Activated CD4-positive, alpha-beta T cell treated with anti-CD3 and anti-CD28 coated beads, Interleukin-2, amount 50 U/mL, for 24 hours (primary cell): ENCODE measurements at places on chromosomes 16 and 17.

GRCh38 chr16:27464626-27465482 lies 62.9 kb downstream of the IL21R start:
- DNase-seq = no peak

GRCh38 chr17:36851250-36851649 lies 86.0 kb upstream of the LHX1 start:
- DNase-seq = no peak

DNA sequence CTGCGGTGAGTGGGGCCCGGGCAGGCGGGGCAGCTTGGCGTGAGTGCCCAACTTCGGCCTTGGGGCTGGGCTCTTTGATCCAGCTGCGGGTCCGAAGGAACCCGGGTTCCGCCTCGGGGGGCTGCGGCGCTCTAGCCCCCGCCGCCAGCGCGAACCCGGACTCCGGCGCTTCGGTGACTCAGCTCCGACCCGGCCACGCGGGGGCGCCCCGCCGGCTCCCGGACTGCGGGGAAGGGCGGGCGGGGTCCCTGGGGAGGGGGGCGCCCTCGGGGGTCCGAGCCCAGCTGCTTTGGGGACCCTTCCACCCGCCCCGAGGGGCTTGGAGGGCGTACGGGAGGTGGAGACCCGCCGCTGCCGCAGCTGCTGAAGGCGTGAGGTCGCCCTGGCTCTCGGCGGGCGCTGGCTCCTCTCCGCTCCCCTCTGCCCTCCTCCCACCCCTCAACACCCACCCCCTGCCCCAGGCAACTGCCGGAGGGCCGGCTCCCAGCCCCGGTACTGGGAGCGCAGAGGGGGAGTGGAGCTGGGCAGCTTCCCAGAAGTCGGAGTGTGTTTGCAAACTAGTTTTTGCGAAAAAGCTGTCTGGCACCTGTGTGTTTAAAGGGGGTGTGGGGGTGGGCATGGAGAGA lies 516 bp downstream of the CPNE2 start:
- DNase-seq = no peak

GRCh38 chr17:19264681-19265080 lies 27.5 kb downstream of the EPN2 start:
- no peak for DNase-seq

DNA sequence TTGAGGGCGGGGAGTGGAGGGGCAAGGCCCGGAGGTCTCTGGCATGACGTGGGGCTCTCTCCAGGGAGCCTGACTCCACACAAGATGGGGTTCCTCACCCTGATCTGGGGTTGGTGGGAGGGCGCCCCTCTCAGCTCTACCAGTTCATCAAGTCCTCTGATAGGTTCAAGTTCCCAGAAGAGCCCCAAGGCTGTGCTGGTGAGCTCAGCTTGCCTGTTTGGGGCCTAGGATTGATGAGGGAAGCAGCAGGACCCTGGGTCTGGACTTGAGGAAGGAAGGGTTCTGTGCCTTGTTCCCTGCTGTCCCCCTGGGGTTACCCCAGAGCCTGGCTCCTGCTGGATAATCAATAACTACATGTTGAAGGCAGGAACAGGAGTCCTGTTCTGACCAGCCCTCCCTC lies 3.5 kb downstream of the MGAT5B start:
- DNase-seq = no peak

DNA sequence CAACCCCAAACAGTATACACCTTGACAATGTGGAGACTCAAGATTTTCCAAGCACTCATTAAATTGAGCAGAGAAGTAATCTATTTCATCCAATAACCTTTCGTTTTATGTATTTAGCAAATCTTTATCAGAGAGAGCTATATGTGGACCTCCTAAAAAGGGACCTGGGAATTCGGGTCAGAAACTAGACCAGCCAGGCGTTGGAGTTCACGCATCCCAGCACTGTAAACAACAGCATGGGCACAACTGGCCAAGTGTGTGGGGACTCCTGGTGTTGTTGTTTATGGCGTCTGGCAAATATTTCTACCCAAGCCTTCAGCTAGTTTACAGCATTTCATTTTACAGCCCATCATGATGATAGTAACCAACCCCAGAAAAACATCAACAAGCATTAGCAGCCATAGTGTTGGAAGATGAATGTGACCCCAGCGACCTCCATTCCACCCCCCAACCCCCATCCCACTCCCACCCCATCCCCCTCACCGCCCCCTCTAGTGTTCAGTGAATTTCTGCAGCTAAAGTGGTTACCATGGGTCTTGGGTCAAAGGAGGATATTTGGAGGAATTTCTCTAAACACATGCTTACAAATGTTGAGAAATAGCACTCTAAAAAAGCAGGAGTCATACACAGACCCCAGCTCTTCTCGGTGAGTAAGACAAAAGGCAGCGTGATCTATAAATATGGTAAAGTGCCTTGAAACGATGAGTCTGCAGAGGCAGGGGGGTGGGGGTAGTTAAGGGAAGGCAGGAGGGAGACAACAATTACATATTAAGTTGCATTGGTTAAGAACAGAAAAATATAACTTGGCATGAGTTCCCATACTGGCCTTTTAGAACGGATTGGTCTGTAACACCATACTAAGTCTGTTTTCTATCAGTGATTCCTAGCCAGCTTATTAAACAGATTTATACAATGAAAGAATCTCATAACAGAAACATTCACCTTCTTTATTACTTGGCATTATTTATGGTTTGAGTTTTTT lies 91.4 kb upstream of the TBX2 start:
- DNase-seq = no peak

GRCh38 chr17:82568997-82569393 lies 49.5 kb downstream of the FOXK2 start:
- DNase-seq = no peak
